ENCODE measurements at places on chromosomes 1 and 21. TPM values are rescaled to one million over a fixed set of nuclear protein-coding genes. Genes with fewer than 3 reads are reported as not detected.

Gene KRTAP20-3
- total RNA-seq = not detected

Gene RASSF5
- 5.2 TPM for total RNA-seq

Gene SMIM12
- total RNA-seq = 15.4 TPM

Gene NBPF3
- 8.8 TPM for total RNA-seq

Gene ABCA4
- 3.1 TPM for total RNA-seq

Gene HPCA
- total RNA-seq = not detected

Gene PTGS2
- total RNA-seq = 7.4 TPM

Gene ROR1
- total RNA-seq = 20.4 TPM

Gene GUCA2A
- total RNA-seq = not detected

Gene LHX8
- not detected for total RNA-seq

Gene SIM2
- total RNA-seq = not detected

Gene TIAM1
- total RNA-seq = 3.8 TPM

Gene DCST1
- total RNA-seq = 0.72 TPM

Gene UTS2
- not detected for total RNA-seq
